ENCODE measurements at places on chromosomes 2 and 18. TPM values are rescaled to one million over a fixed set of nuclear protein-coding genes. Genes with fewer than 3 reads are reported as not detected.
A peak's percentile ranks its signal among the peaks of the same experiment; 100 is the strongest.

The C1D gene
- 77.7 TPM for total RNA-seq

DNA sequence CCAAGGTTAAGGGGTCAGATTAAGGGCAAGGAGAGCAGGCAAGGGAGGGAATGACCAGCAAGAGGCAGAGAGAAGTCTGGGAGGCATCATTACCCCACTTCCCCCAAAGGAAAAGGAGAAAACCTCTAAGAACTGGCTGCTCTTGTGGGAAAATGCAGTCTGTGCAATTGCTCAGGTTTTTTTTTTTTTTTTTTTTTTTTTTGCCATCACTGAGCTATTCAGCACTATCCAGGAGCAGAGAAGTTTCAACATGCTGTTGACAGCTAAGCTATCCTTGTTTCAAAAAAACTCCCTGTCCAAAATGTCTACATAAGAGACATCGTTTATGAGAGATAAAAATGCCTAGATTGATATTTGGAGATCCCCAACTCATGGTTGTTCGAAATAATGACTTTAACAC, 345.4 kb downstream of the TDRD15 start:
- DNase-seq = no peak

The CARF gene
- 3.1 TPM for total RNA-seq

DNA sequence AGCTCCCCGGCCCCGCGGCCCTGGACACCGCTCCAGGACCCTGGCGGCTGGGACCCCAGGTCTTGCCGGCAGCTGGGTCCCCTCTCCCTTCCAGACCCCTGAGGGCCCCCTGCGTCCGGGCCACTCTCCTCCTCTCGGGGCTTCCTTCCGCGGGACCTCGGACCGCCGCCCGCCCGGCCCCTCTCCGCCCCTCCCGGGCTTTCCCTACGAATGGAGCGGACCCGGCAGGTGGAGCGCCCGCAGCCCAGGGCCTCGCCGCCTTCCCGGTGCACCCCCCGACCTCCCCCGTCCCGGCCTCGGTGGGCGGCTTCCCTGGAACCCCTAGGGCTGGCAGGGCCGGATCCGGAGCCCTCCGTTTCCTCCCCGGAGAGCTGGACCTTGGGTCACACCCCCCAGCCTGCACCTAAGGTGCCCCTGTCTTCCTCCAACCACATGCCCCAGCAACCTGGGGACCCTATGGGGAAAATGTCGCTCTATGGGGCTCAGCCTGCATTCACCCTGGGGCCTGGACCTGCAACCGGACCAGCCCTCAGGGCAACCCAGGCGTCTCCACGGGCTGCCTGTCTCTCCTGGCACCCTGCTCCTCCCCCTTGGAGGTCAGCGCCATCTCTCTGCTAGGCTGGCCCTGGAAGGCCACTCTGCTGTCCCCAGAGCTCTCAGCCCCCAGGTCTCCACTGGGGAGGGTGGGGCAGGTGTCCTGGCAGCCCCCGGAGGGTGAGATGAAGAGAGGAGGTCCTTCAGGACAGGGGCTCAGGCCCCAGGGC, 730 bp downstream of the B3GNT7 start:
- DNase-seq = no peak

GRCh38 chr2:179268277-179268925, 3.8 kb upstream of the SESTD1 start:
- peak; percentile 81 for DNase-seq

The ZNF892 gene
- 1.9 TPM for total RNA-seq

Data from SJSA1 (cell line).